ENCODE measurements at places on chromosomes 2 and 18.
A peak's percentile ranks its signal among the peaks of the same experiment; 100 is the strongest.

DNA sequence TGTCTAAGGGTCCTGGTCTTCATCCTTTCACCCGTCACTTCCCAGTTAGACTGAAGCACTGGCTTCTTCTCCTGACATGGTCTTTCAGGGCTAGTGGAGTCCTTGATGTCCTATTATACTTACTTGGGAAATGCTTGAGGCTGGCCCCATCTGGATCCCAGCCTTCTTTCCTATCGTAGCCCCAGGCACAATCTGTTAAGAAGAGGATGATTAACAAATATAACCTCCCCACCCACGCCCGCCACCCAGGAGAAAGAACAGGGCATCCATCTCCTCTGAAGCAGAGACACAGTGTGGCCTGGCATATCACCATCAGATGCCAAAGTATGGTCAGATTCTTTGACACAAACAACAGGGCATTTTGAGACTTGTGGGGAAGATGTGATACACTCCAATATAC, 530.1 kb downstream of the SOX11 start:
- no peak for DNase-seq

DNA sequence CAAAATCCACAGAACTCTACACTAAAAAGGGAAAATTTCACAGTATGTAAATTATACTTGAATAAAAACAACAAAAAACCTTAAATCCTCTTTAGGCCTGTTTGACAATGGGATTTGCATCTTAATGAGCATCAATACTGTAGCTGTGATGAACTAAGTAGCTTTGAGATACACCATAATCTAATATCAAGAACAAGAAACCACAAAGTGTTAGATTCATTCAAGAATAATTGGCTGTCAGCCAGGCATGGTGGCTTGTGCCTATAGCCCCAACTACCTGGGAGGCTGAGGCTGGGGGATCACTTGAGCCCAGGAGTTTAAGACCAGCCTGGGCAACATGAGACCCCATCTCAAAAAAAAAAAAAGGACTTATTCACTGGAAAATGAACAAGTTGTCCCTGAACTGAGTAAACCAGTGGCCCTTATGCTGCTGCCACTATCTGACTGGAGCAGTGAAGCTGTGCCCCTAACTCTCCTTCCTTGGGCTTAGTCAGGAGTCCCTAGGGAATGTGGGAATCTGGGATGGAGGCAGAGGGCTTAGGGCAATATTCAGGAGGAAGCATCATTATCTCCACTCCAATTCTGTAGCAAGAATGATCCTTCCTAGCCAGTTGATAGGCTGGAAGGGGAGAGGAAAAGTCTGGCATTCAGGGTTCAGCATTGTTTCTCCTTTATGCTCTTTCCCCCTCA, 88.5 kb downstream of the PRKCE start:
- DNase-seq: no peak

GRCh38 chr18:64707052-64707451, 558.2 kb upstream of the LINC00305 start:
- DNase-seq: no peak

- no peak for DNase-seq
Measured at GRCh38 chr2:171958475-171958874, 36.2 kb downstream of the HAT1 start.

DNA sequence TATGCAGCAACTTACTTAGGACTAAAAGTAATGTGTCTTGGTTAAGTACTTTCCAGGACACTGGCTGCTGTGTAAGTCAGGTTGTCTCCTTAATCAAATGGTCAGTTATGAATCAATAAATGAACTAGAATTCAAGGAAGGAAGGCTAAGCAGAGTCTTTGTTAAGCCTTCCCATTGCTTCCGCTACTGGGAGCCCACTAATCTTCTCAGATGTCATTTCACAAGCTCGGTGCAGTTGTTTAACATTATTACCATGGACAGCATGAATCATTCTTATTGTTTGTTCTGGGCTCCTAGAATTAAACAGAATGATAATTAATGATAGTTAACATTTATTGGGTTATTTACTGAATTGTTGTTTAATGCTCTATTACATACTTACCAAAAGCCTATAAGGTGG, 26.0 kb upstream of the MEIS1 start:
- DNase-seq: no peak

GRCh38 chr2:186477790-186478189, 8.3 kb upstream of the ZC3H15 start:
- no peak for DNase-seq

DNA sequence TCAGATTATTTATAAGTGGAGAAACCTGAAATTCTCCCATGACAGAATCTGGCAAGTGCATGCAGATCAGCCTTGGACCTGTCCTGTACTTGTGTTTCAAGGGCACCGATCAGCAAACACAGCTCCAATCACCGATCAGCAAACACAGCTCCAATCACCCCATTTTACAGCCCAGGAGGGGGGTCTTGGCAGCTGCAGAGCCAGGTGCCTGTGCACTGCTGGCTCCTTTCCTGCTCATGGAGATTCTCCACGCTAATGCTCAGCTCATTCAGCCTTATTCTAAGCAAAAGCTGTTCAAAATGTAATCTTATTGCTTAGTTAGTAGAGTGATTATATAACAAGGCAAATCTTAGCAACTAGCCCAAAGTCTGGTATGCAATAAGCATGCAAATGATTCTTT, 623.1 kb upstream of the HS6ST1 start:
- no peak for DNase-seq

- peak; percentile 94 for DNase-seq
Measured at GRCh38 chr2:70083344-70084156, 3.7 kb upstream of the PCBP1 start.

DNA sequence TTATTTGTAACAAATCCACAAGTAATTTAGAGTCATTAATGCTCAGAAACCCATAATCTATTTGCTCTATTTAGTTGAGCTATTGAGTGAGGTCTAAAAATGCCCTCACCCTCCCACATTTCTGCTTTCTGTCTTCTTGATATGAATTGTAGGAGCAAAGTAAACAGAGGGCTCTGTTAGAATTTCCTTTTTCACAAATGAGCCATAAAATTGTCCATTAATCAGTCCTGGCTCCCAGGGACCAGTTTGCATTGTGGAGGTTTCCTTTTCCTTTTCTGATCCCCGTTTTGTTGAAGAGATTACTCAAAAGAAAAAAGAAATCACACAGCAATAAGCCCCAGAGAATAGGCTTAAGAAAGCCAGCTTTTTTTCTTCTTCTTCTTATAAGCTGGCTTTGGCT, 476.7 kb downstream of the EPHA4 start:
- DNase-seq: no peak

DNA sequence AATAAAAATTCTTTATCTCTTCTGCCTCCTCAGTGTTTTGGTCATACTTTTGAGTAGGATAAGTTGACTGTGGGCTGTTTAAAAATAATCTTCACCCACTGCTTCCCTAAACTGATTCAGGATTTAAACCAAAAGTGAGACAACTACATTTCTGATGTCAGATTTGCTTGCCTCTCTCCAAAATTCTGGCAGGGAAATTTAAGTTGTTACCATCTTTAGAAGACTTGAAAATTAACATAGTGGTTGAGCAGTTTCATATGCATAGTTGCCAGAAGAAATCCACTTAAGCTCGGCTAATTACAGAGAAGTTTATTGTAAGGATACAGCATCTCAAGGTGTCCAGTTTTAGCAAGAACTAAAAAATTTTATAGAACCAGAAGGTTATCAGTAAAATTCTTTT, 57.0 kb downstream of the MAIP1 start:
- DNase-seq: no peak

DNA sequence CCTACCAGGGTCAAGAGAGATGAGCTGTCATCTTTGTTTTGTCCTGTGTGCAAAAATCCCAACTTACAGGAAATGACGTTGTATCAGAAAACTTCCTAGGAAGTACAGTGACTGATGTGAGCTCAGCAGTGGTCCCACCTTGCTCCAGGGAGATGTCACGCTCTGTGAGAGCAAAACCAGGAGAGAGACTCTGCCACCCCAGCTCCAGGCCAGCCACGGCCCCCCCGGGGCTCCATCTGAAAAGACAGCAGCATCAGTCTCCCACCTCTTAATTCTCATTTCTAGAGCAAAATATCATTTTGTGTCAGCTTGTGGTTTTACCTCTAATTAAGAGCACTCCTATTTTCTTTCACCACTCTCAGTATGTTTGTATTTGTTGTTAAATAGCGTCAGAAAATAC, 57.5 kb downstream of the MYL12B start:
- no peak for DNase-seq

- DNase-seq: no peak
Measured at GRCh38 chr2:127619203-127619590, 26.8 kb upstream of the GPR17 start.

DNA sequence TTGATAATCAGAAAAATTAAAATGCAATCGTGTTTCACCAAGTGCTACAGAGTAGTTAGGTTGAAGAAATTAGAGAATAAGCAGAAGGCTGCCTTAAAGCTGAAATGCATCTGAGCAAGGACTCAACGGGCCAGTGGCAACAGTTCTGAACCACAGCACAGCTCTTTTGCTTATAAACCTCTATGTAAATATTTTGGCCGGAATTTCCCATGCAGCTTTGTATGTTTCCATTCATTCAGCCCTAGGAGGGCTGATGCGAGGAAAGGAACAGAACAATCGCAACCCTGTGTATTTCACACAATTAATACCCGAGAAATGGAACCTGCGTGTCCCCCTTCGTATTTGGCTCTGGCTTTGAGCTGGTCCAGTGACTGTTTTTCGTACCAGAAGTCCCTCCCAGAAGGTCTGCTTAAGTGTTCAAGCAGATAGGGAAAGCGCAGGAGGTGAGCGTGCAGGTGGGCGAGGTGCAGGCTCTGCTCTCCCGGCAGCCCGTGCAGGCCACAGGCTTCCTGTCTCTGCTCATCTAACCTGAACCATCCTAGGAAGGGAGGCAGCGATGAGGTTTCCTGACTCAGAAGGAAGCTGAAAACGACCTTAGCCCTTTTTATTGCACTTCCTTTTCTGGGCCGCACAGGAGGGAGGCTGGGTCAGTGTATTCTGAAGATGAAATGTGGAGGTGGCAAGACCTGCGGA, 67.3 kb downstream of the ASB1 start:
- no peak for DNase-seq

DNA sequence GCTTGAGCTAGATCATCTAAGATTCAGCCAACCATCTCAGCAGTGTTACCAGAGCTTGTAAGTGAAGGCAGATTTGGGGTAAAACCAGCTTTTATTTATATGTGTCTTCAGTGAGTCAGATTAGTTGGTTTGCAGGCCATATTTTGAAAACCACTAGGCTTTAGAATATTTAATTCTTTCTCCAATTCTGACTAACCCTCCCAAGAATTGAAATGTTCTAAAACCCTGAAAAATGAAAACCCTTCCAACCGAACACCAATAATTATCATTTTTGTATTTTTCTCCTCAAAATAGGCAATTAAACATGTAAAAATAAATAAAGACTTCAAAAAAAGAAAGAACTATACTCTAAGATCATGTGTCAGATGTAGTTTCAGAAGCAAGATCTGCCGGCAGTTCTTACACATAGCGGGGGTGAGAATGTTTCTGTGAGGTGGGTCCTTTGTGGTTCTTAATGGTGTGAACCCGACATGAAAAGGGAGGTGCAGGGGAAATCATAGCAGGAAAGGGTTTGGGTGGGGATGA, 14.2 kb downstream of the PLEK start:
- no peak for DNase-seq

DNA sequence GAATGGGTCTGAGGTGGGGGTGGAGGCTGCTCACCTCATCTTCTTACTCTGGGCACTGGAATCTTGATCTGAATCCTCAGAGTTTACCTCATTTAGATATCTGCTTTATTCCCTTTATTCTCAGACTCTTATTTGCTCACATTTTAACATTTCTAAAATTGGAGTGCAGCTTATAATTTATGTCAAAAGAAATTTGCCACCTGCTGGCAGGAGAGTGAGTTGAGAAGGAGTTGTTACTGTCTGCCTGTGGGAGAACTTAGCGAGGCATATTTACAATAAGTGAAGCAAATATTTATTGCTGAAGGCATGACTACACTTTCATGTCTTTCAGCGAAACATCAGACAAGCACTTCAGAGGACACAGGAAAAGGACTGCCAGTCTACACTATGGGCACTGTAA, 16.4 kb upstream of the KIAA2012 start:
- DNase-seq: no peak

GRCh38 chr2:43305012-43305411, 78.6 kb upstream of the ZFP36L2 start:
- DNase-seq: no peak

DNA sequence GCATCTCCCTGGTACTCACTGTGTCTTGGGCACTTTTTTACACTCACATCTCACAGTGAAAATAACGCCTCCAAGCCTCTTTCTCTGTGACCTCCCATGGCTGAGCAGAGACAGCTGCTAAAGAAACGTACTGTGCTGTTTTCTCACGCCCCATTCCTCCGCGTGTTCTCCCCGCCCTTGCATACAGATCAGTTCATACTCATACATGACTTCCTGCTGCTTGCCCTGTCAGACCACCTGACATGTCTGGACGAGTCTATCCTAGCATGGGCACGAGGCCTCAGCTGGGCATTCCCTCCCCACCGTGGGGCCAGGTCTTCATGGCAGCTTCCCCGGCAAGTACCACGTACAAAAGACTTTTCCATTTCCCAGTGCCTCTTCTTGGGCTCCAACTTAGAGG, 21.2 kb upstream of the IL1A start:
- no peak for DNase-seq

DNA sequence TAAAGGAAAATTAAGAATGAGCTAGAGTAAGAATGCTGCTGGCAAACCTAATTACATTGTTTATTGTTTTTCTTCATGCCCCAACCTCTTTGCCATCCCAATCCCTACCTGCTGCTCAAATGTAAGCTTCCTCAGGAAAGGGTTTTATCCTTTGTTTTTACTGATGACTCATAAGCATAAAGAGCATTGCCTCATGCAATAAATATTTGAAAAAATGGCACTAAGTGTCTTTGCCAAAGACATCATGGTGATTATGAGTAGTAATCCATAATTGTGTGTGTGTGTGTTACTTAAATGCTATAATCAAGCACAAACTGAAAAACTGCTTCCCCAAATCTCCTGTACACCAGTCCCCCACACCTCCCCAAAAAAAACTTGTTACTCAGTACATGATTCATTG, 53.4 kb downstream of the DNER start:
- peak; percentile 8 for DNase-seq

DNA sequence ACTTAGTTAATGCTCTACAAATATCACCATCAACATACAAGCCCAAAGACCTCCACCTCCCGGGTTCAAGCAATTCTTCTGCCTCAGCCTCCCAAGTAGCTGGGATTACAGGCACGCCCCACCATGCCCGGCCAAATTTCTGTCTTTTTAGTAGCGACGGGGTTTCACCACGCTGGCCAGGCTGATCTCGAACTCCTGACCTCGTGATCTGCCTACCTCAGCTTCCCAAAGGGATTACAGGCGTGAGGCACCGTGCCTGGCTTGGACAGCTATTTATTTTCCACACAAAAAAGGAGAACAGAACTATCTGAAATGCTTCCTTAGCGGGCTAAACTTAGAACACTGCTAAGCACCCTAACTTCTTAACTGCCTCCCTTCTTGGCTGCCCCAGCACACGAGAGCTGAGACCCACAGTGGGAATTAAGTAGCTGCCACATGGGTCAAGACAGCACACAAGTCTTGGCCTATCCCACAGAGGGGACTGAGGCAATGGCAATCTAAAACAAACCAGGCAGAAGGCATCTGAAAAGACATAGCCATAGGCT, 24.8 kb downstream of the CYTIP start:
- DNase-seq: no peak

- no peak for DNase-seq
Measured at GRCh38 chr2:18829976-18830375, 240.6 kb upstream of the NT5C1B start.

GRCh38 chr2:71589763-71590162, 136.4 kb downstream of the DYSF start:
- DNase-seq: no peak

Measured in SW480 (cell line).